ENCODE measurements at places on chromosomes 7 and 10.

DNA sequence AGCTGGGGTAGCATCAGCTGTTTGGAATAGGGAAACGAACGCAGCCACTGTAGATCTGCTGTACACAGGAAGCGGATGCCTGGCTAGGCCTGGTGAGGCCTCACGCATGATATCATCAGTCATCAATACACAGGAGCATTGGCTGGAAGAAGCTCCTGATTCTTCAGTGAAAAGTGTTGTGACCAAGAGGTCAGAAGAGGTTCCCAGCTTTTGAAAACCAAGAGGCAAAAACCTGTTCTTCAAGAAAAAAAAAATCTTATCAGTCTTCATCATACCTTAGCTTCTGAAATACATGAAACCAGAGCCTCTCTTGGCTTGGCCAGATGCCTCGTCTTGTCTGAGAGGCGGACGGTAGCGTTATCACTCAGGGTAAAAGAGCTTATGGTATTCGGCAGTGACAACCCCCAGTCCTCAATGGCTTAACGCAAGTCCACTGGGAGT lies 139.3 kb upstream of the TCF7L2 start:
- DNase-seq = no peak

DNA sequence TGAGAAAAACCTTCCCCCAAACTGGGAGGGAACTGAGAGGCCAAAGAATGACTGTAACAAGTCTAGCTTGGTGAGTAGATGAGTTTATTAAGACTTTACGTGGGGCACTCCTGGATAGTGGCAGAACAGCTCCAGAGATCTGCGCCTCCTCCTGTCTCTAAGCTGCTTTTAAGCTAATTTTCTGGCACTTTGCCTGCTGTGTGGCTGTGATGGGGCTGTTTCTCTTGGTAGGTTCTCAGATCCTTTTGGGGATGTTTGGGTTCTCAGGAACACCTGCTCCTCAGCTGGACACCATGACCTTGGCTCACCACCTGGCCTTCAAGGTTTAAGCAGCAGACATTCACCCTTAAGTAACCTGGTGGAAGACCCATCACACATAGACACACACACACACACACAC lies 68.3 kb downstream of the AKR1E2 start:
- DNase-seq = no peak

DNA sequence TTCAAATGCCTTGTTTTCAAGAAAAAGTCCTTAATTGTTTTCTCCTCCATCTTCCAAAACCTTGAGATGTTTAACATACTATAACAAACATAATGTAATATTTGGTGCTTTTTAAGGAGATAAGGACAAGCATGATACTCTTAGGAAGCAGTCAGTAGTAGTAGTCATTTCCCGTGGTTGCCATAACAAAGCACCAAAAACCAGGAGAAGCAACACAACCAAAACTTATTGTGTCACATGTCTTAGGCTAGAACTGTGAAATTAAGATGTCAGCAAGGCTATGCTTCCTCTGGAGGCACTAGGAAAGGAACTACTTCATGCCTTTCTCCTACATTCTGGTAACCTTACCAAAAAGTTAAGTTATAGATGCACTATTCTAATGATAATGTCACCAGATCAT lies 106.8 kb downstream of the MBL2 start:
- no peak for DNase-seq

DNA sequence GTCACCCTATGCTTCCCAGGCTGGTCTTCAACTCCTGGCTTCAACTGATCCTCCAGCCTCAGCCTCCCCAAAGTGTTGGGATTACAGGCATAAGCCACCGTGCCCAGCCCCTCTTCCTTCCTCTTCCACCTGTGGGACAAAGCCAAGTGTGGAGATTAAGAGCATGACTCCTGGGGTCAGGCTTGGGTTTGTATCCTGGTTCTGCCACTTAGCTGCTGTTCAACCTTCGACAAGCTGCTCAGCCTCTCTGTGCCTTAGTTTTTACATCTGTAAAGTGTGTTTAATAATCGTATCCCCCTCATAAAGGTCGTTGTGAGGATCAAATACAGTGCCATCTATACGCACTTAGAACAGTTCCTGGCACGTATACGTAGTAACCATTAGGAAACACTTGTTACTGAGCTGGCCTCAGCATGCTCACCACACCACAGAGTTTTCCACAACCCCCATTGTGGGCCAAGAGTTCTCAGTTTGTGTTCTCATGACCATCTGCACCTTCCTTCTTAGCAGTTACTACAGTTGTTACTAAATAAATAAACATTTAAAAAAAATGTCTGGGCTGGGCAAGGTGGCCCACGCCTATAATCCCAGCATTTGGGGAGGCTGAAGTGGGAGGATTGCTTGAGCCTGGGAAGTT lies 140.5 kb upstream of the BTBD16 start:
- DNase-seq = no peak

DNA sequence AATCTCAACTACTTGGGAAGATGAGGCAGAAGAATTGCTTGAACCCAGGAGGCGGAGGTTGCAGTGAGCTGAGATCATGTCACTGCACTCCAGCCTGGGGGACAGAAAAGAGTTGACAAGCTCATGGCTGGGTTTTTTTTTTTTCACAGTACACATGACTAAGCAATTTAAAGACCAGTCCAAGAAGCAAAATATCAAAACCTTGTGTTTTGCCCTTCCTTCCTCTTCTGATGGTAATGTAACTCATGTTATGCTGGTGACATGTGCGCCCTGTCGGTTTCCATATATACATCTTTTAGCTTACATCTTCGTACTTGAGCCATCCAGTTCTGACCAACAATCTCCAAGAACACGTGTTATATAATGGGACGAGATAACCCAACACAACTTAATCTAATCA lies 237.7 kb upstream of the PLXDC2 start:
- no peak for DNase-seq

- no peak for DNase-seq
Measured at GRCh38 chr10:30185341-30185740, 126.0 kb upstream of the JCAD start.

DNA sequence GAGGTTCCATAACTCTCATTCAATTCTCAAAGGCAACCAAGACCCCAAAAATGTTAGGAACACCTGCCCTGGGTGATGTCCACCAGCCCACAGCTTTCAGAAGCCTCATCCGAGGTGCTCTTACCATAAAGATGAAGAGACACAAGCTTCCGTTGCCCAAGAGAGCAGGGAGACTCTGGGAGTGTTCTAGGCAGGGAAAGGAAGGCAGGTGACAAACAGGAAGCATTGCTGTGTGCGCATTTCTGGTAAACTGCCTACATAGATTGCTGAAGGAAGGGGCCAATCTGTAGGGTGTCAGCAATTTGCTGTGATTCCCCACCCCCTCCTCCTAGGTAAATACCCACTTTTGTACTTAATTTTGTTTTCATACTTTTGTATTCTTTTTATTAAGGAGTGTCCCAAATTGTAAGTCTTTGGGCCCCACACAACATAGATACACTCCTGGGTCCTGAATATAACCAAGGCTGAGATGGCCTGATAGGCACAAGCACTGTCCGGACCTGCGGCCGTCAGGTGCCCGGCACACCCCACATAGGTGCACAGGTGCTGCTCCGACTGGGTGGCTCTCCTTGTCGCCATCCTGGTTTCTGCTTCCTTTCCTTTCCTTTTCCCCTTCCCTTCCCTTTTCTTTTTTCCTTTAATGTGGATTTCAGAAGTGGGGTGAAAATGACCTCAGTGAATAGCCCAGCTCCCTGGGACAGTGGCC lies 51.4 kb upstream of the SMNDC1 start:
- DNase-seq = no peak

Measured in NCI-H774 (cell line).